Stimulated activated CD4-positive, alpha-beta T cell treated with anti-CD3 and anti-CD28 coated beads, Interleukin-1b, Interleukin-23, amount 100 ng/mL, for 1 hour (primary cell): ENCODE measurements at places on chromosomes 2 and 18.

- DNase-seq = no peak
These were observed 1.8 kb downstream of the CNNM3 start for GRCh38 chr2:96817882-96818281.

- no peak for DNase-seq
These were observed 95.1 kb downstream of the FIGN start for GRCh38 chr2:163640542-163641193.

- no peak for DNase-seq
These were observed 97.2 kb upstream of the GPC1 start for GRCh38 chr2:240338274-240338673.

DNA sequence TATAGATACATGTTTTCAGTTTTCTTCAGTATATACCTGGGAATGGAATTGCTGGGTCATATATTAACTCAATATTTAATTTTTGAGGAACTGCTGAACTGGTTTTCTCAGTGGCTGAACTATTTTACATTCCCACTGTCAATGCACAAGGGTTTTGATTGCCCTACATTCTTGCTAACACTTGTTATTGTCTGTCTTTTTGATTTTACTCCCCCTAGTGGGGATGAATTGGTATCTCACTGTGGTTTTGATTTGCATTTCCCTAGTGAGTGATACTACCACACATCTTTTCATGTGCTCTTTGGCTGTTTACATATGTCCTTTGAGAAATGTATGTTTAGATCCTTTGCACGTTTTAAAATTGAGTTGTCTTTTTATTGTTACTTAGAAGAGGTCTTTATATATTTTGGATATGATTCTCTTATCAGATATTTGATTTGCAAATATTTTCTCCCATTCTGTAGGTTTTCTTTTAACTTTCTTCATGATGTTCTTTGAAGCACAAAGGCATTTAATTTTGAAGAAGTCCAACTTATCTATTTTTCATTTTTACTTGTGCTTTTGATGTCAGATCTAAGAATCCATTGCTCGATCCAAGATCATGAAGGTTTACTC lies 36.2 kb downstream of the ASB1 start:
- DNase-seq = no peak

- DNase-seq = no peak
These were observed 35.1 kb upstream of the EFHD1 start for GRCh38 chr2:232598293-232598692.

DNA sequence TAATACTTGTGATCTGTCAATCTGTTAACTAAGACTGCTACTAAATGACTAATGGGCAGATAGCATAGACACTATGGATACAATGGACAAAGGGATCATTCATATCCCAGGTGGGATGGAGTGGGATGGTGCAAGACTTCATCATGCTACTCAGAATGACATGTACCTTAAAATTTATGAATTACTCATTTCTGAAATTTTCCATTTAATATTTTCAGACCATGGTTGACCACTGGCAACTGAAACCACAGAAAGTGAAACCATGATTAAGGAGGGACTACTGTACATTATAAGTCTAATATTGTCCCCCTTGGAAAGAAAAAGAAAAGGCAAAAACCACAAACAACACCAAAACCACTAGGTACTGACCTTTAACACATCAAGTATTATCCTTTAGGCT lies 247.0 kb upstream of the SYT4 start:
- DNase-seq = no peak

DNA sequence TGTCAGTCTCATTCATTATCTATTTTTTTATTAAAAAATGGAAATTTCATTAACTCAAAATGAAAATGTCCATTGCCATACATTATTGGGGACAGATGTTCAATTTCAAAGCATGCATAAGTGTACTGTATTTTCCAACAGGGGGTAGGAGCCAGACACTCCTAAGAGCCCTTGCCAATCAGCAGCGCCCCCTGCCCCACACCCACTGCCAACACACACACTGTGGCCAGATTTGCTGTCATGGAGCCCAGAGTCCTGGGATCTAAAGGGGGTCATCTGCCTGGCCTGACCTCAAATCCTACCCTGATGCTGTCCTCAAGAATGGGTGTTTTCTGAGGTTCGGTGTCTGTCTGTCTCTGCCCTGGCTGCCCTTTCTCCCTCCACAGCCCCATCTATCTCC lies 162.2 kb upstream of the TWIST2 start:
- no peak for DNase-seq

DNA sequence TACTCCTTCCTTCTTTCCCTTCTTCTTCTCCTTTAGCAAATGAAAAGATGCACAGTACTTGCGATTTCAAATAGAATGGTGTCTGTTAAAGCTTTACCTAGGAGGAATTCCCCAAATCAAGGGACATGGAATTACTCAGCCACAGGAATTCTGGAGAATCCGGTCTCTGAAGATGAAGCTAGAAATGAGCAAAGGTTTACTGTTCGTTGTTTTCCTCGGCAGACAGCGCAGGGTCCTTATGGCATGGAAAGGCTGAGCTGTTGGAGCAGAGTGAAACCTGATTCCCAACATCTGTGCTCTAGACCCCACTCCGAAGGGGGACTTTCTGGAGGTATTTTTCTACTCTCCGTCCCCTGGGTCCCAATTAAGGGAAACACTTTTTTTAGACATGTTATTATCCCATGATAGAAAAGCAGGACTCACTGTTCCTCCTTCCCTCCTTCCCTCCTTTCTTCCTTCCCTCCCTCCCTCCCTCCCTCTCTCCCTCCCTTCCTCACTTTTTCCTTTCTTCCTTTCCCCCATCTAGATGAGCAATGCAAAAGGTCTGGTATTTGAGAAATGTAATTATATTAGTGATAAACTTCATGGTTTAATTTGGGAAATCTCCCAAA lies 47.1 kb downstream of the CDCA7 start:
- DNase-seq = no peak

- no peak for DNase-seq
These were observed 36.6 kb downstream of the POMC start for GRCh38 chr2:25131567-25132298.
